T-helper 2 cell (primary cell): ENCODE measurements at places on chromosomes 2 and 18.

DNA sequence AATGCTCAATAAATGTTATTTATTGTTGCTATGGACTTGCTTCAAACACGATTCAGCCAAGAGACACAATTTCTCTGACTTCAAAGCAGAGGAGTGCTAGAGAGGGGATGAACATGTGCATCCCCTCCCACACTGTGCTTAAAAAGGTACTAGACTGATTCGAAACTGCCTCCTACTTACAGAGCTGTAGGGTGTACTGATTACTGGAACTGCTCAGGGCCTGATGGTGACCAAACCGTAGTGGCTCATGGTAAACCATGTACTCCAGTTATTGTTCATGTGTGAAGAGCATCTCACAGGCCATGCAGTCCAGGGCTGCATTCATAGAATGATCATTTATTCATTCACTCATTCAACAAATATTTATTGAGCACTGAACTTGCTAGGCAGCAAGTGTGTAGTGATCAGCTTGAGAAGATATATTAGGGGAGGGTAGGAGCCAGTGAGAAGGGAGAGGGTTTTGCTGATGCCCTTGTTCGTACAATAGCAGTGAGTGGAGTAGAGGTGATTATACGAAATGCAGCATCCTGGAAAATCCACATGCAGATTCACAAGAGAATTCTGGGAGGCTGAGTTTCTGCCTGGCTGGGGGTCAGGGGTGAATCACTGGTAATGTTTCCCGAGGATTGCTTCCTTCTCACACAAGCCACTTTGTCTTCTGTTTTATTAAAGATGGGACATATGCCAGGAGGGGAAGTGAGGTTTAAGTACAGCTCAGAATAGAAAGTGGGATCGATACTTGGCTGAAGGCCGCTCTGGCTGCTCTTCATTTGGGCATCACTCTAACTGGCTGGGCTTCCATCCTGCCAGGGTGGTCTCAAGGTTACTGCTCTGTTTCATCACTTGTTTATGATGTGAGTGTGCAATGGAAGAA, 245.4 kb downstream of the RAD51AP2 start:
- no peak for DNase-seq

GRCh38 chr2:182404975-182405561, 21.8 kb downstream of the PDE1A start:
- DNase-seq = no peak

GRCh38 chr18:76621226-76621625, 126.2 kb upstream of the ZNF516 start:
- no peak for DNase-seq

- DNase-seq = no peak
These were observed 205.7 kb upstream of the APCDD1 start for GRCh38 chr18:10248738-10249137.

- no peak for DNase-seq
These were observed 14.3 kb upstream of the TMEM185B start for GRCh38 chr2:120237491-120237902.

DNA sequence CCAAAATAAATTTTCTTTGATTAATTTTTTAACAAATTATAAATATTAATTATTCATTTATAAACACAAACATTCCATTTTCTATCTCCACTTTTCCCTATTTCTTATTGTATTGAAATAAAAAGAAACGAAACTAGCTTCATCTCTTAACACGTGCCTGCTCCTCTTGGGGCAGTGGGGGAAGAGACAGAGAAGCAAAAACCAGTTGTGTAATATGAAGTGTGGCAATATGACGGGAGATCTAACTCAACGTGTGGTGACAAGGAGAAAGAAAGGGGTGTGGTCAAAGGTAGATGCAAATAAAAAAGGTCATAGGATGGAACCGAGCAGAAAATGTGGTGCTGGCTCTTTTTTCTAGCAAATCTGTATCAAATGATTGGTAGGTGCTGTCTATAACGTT, 106.9 kb upstream of the SLC8A1 start:
- DNase-seq = no peak

DNA sequence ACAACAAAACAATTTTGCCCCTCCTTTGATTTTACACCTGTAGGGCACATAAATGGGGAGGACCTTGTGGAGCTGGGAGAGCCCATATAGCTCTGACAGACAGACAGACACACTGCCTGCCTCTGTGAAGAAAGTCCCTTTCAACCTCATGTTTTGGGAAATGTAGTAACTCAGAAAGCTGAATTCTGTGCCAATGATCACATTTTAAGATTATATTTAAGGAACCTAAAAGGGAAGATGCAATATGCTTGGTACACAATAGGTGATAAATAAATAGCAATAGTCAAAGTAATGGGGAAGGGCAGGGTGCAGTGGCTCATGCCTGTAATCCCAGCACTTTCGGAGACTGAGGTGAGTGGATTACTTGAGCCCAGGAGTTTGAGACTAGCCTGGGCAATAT, 446.4 kb upstream of the ID2 start:
- DNase-seq = no peak

DNA sequence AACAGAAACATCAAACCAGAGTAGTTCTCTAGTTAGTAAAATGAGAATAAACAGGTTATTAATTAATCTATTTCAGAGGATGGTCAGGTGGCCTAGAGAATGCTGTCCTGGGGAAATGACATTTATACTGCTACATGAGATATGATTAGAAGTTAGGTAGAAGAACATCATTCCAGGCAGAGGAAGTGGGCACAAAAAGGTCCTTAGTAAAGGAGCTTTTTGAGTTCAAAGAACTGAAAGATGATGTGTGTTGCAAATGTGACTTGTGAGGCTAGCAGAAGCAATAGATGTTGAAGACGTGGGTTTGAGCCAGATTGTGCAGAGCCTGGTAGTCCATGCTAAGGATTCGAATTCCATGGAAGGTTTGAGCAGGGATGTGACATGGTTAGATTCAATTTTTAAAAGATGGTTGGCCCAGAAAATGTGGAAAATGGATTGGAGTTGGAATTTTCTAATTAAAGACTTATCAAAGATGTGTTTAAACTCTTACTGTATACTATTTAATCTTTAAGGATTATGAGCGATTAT, 34.2 kb downstream of the RAB10 start:
- no peak for DNase-seq

- no peak for DNase-seq
These were observed 83.9 kb downstream of the THNSL2 start for GRCh38 chr2:88253997-88254396.

- no peak for DNase-seq
These were observed 72.3 kb downstream of the NDUFA10 start for GRCh38 chr2:239952665-239953417.
